CD4-positive, alpha-beta T cell treated with Interleukin-10 for 1 hour (primary cell): ENCODE measurements at places on chromosomes 13 and 19.

- no peak for DNase-seq
Observed at GRCh38 chr19:54201172-54201701, 579 bp downstream of the RPS9 start.

DNA sequence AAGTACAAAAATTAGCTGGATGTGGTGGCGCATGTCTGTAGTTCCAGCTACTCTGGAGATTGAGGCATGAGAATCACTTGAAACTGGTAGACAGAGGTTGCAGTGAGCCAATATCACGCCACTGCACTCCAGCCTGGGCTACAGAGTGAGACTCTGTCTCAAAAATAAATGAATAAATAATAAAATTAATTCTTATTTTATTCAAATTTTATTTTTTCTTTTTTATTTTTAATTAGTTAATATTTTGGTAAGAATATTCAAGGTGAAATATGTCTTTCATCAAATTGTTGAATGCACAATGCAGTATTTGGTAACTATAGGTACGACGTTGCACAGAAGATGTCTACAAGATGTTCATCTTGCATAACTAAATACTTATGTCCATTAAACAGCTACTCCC, 110.6 kb upstream of the ATXN8OS start:
- DNase-seq, result no peak

GRCh38 chr19:11478167-11479089, 2.4 kb downstream of the ELAVL3 start:
- no peak for DNase-seq

GRCh38 chr13:113644800-113645199, 13.2 kb downstream of the ATP4B start:
- DNase-seq, result no peak

DNA sequence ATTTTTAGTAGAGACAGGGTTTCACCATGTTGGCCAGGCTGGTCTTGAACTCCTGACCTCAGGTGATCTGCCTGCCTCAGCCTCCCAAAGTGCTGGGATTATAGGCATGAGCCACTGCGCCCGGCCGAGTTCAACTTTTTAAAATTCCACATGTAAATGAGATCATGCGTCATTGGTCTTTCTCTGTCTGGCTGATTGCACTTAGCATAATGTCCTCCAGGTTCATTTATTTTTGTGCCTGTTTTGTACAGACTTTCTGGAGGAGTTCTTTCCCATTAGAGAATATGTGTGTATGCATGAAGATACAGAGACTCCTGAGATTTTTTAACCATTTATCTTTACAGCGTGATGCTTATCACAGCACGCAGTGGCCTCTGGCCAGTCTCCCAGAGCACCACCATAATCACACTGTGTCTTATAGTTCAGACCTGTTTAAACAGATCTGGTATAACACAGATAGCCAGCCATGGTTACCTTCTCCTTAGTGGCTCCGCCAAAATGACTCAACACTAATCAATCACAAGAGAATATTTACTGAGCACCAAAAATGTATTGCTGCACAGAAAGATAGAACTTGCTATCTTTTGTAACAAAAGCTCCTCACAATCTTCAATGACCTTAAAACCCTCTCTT, 11.4 kb upstream of the STARD13 start:
- DNase-seq, result no peak

DNA sequence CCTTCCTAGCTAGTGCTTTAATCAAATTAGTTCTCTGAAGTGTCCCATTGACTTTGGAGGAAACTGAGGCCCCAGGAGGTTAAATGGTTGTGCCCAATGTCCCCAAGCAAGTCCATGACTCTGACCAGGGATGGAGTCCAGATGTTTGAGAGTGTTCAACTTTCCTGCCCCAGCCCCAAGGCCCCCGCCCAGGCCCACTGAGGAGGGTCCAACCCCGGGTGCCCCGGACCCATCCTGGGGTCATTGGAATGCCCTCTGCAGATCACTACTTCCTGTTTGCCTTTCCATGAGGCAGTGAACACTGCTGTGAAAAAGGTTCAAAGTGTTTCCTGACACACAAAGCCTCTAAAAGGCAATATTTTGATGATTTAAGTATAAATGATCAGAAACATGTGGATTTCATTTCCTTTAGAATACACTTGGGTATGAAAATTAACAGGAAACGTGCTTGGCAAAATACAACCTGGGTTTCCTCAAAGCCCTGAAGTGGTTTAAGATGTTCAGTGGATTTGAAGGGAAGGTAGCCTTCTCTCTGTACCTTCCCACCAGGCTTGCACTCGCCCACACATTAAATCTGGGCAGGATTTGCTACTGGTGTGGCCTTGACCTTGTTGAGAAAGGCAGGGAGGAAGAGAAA, 335.7 kb downstream of the TSHZ3 start:
- no peak for DNase-seq

GRCh38 chr19:44570984-44571684, 41.7 kb upstream of the CEACAM20 start:
- peak; percentile 59 for DNase-seq

DNA sequence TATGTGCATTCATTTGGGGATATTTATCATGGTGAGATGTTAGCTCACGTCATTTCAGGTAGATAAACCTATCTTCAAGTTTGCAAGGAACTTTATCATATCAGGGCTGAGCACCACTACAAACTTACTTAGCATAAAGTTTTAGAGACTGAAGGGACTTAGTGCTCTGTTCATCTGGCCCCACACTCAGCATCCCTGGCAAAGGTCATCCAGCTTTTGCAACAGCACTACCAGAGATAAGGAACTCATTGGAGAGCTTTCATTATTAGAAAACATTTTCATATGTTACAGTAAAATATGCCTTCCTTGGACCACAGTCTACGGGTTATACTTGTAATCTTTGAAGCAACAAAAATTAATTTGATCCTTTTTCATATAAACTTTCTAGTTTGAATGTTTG, 263.4 kb downstream of the POU4F1 start:
- DNase-seq, result no peak

- DNase-seq, result no peak
Observed at GRCh38 chr19:33647146-33647545, 25.4 kb downstream of the CHST8 start.

- no peak for DNase-seq
Observed at GRCh38 chr13:46660416-46660815, 107.4 kb downstream of the LRCH1 start.

GRCh38 chr19:44883922-44884321, 7.1 kb upstream of the TOMM40 start:
- DNase-seq, result no peak

GRCh38 chr19:4174895-4175668, 7.3 kb downstream of the SIRT6 start:
- no peak for DNase-seq

DNA sequence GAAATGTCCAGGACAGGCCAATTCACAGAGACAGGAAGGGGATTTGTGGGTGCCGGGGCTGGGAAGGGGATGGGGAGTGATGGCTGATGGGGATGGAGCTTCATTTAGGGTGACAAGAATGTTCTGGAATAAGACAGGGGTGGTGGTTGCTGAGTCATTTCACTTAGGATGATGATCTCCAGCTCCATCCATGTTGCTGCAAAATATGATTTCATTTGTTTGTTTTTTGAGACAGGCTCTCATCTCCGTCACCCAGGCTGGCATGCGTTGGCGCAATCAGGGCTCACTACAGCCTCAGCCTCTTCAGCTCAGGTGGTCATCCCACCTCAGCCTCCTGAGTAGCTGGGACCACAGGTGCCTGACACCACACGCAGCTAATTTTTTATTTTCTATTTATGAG, 3.1 kb upstream of the JSRP1 start:
- no peak for DNase-seq

- no peak for DNase-seq
Observed at GRCh38 chr13:43353631-43354030, 330.2 kb downstream of the DNAJC15 start.

GRCh38 chr19:39705578-39706188, 1.4 kb downstream of the LGALS14 start:
- DNase-seq, result peak; percentile 60

GRCh38 chr13:90968166-90968904, 379.2 kb upstream of the MIR17HG start:
- DNase-seq, result no peak

- DNase-seq, result no peak
Observed at GRCh38 chr19:45409557-45409920, 3.1 kb downstream of the POLR1G start.

- no peak for DNase-seq
Observed at GRCh38 chr19:12166626-12167025, 3.7 kb downstream of the ZNF136 start.

DNA sequence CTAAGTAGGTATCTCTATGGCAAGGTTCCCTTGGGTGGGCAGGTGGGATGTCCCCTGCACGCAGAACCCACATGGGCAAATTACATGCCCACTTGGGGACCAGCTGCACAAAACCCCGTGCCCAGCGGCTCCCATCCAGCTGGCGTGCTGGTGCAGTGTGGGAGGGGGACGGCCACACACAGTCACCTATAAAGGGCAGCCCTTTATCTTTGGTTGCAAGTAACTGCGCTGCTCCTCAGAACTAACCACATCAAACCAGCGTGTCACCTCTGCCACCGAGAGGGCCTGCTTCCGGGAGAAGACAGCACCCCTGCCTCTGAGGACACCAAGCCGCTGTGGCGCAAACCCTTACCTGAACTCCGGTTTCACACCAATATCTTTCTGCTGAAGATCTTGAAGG, 32.2 kb downstream of the ANKRD27 start:
- DNase-seq, result peak; percentile 75

GRCh38 chr19:2229103-2230032, 6.8 kb downstream of the PLEKHJ1 start:
- no peak for DNase-seq

GRCh38 chr19:3457528-3458228, 22.6 kb downstream of the SMIM24 start:
- no peak for DNase-seq

GRCh38 chr13:61874970-61875579, 459.4 kb upstream of the PCDH20 start:
- DNase-seq, result no peak

- no peak for DNase-seq
Observed at GRCh38 chr13:35884211-35884760, 246.9 kb downstream of the DCLK1 start.

- DNase-seq, result no peak
Observed at GRCh38 chr13:43472980-43473379, 313.8 kb downstream of the ENOX1 start.

DNA sequence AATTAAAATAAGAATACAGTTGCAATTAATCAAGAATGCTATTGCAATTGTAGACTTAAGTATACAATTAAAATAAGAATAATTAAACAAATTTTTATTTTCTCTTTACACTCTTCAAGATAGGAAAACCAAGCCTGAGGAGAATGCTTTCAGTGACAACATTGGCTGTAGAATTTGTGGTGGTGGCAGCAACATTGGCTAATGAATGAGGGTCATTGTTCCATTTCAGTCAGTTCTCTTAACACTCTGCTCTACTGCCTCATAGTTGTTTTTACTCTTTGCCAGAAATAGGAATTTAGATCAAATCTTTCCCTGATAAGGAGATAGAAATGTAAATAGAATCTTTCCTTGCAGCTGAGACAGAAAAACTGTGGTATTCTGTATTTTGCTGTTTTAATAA, 391.6 kb downstream of the PCDH20 start:
- no peak for DNase-seq

DNA sequence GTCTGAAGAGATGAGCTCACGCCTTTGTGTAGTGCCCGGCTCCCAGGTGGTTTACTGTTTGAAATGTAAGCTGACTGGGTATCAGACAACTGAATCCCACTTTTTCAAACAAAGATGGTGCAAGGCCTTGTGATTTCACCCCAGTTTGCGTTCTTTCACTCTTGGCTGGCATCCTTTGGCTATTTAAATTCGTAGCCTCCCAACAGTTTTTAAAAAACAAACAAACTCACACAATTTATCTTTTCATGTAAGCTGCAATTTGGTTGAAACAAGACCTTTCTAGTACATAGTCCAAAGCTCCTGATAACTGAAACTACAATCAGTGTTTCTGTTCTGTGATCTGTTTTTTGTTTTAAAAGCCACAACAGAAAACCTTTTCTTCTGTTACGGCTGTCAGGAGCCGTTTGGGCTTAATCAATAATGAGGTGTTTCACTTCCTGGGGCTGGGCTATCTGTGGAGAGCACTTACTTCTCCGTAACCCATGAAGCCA, 65.1 kb upstream of the NPAS1 start:
- peak; percentile 31 for DNase-seq
